Caco-2 (cell line): ENCODE measurements at places on chromosomes 4 and X.

DNA sequence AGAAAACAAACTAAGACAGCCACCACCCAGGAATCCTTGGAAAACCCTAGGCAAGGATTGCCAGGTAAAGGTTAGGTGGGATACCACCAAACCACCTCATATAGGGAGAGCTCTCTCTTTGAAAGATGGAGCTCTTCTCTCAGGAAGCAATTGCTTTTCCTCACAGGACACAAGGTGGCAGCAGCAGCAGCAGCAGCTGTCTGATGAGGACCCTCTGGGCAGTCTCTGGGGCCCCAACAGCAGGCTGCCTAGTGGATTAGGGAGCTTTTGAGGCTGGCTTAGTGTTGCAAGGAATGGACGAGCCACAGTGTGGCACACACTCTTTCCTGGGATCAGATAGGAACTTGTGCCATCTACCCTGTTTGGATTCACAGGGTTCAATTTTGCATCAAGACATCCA is 41.4 kb upstream of the CHRDL1 start:
- no peak overlapping the region for H3K4me3 ChIP-seq
- no peak for DNase-seq
- no peaks in the 10 kb centered on the region for H3K27me3 ChIP-seq
- H3K4me1 ChIP-seq, result no peaks in the 10 kb centered on the region
- no peak overlapping the region for H3K27ac ChIP-seq
- no peaks in the 10 kb centered on the region for H3K36me3 ChIP-seq

DNA sequence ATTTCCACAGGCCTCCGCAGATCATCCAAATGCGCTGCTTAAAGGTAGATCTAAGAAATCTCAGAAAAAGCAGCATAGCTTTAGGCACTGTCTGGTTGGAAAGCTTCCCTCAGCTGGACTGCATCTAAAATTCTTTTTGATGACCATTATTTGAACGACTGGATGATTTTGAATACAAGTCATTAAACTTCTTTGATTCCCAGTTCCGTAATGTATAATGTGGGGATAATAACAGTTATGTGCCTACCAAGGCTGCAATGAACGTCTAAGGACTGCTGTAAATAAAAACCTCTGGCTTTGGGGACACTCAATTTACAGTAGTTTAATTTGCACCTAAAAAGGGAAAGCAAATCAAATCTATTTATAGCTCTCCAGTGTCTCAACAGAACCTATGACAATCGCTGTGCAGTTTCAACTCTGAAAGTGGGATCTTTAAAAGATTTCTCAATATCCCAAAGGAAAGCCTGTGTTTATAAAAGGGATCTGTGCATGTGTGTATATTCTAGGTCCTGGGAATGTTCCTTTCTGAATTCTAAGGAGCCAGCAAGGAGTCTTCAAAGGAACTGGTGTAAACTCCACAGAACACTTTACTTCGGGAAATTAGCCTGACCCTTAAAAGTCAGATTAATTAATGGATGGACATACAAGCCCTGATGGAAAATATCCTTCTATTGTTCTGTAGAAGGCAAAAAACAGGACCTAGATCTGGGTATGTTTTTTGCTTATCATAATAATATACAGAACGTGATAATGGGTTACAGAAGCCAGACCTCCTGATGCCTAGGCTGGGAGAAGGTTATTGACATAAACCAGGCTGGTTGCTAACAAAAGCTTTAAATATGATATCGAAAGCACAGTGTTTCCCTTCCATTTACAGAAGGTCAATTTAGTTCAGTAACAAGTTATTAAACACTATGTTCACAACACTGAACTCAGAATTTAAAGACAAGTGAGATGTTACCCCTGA is 53.4 kb downstream of the AFAP1 start:
- H3K27me3 ChIP-seq, result no peaks in the 10 kb centered on the region
- no peaks in the 10 kb centered on the region for H3K4me1 ChIP-seq
- H3K27ac ChIP-seq, result no peak overlapping the region

- no peaks in the 10 kb centered on the region for H3K4me1 ChIP-seq
- no peak overlapping the region for H3K27ac ChIP-seq
- no peak for DNase-seq
- no peak overlapping the region for H3K4me3 ChIP-seq
- H3K36me3 ChIP-seq, result no peaks in the 10 kb centered on the region
- no peaks in the 10 kb centered on the region for H3K27me3 ChIP-seq
These were observed 502.1 kb upstream of the IGFBP7 start for GRCh38 chr4:57612279-57612678.

GRCh38 chr4:19736968-19737756 is 514.5 kb upstream of the SLIT2 start:
- H3K36me3 ChIP-seq, result no peaks in the 10 kb centered on the region
- no peak overlapping the region for H3K27ac ChIP-seq
- no peak overlapping the region for H3K4me3 ChIP-seq

DNA sequence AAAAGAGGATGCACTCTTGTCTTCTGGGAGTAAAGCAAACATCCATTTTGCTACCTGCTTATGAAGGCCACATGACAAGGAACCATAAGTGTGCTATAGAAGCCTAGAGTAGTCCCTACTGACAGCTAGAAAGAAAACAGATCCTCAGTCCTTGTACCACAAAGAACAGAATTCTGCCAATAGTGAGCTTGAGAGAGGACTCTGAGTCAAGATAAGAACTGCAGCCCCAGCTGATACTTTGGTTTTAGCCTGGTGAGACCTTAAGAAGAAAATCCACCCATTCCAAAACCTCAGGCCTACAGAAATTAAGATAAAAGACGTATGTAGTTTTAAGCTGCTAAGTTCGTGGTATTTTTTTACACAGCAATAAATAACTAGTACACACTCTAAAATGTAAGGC is 914.6 kb downstream of the PCDH19 start:
- no peaks in the 10 kb centered on the region for H3K27me3 ChIP-seq
- DNase-seq, result no peak
- H3K36me3 ChIP-seq, result no peaks in the 10 kb centered on the region
- H3K27ac ChIP-seq, result no peak overlapping the region
- H3K4me3 ChIP-seq, result no peak overlapping the region

DNA sequence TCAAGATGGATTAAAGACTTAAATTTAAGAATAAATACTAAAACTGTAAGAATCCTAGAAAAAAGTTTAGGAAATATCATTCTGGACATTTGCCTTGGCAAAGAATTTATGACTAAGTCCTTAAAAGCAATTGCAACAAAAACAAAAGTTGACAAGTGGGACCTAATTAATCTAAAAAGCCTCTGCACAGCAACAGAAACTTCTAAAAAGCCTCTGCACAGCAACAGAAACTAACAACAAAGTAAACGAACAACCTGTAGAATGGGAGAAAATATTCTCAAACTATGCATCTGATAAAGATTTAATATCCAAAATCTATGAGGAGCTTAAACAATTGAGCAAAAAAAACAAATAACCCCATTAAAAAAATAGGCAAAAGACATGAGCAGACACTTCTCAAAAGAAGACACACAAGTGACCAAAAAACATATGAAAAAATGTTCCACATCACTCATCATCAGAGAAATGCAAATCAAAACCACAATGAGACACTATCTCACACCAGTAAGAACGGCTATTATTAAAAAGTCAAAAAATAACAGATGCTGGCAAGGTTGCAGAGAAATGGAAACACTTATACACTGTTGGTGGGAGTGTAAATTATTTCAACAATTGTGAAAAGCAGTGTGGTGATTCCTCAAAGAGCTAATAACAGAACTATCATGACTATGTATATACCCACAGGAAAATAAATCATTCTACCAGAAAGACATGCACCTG is 5.5 kb upstream of the OPRPN start:
- H3K27ac ChIP-seq, result no peak overlapping the region
- no peaks in the 10 kb centered on the region for H3K27me3 ChIP-seq
- no peaks in the 10 kb centered on the region for H3K36me3 ChIP-seq
- no peak overlapping the region for H3K4me3 ChIP-seq
- DNase-seq, result no peak
- H3K4me1 ChIP-seq, result no peaks in the 10 kb centered on the region

- H3K27ac ChIP-seq, result no peak overlapping the region
- DNase-seq, result no peak
- H3K4me3 ChIP-seq, result no peak overlapping the region
- no peaks in the 10 kb centered on the region for H3K27me3 ChIP-seq
These were observed 62.9 kb downstream of the MAOA start for GRCh38 chrX:43718956-43719355.

DNA sequence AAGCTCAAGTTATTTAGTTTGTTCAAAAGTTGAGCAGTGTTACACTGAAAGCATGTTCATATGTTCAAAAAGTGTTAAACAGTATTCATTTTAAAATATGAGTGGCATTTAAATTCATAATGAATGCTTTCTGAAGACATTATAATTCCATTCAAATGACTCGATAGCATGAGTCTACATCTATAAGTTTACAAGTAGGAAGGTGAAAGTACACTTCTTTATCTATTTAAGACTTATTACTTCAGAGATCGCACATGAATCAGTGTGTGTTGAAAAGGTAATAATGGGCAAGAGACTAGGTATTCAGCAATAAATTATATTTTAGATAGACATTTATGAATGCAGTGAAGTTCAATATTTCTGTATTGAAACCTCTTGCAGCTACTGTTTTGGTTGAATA is 456.1 kb downstream of the GRXCR1 start:
- H3K36me3 ChIP-seq, result no peaks in the 10 kb centered on the region
- H3K4me3 ChIP-seq, result no peak overlapping the region
- H3K27ac ChIP-seq, result no peak overlapping the region
- no peaks in the 10 kb centered on the region for H3K4me1 ChIP-seq

- no peak overlapping the region for H3K4me3 ChIP-seq
- H3K36me3 ChIP-seq, result no peaks in the 10 kb centered on the region
- peaks cover 57% of the 10 kb centered on the region for H3K4me1 ChIP-seq
- no peaks in the 10 kb centered on the region for H3K27me3 ChIP-seq
These were observed 22.9 kb downstream of the PAGE2 start for GRCh38 chrX:55111578-55112254.

DNA sequence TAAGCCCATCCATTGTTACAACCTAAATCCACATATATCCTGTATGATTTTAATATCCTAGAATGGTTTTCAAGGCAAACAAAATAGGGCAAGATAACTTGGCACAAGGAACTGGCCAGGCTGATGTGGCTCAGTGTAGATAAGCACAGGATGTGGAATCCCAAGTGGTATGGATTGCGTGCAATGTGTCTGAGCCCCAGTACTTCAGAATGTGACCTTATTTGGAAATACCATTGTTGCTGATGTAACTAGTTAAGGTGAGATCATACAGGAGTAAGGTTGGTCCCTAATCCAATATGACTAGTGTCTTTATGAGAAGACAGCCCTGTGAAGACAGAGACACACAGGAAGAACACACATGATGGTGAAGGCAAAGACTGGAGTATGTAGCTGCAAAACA is 72.4 kb downstream of the IL21 start:
- H3K36me3 ChIP-seq, result no peaks in the 10 kb centered on the region
- H3K27me3 ChIP-seq, result no peaks in the 10 kb centered on the region
- DNase-seq, result no peak
- no peak overlapping the region for H3K4me3 ChIP-seq
- H3K4me1 ChIP-seq, result no peaks in the 10 kb centered on the region
- no peak overlapping the region for H3K27ac ChIP-seq

DNA sequence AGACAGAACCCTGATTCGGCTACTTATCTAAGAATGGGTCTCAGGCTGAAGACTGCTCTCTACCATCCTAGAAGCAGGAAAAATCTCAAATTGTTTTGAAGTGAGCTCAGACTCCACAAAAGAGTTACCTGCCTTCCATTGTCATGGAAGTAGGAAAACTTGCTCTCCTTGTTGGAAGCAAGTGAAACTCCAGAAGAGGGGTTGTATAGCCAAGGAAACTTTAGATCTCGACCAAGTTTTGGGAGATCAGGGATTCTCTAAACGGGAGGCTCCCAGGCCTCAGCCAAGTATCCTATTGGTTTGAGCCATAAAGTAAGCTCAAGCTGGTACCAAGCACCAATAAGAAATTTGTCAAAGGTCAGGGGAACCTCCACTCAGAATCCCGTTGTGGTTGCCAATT is 9.2 kb upstream of the FHDC1 start:
- no peak for DNase-seq
- H3K4me1 ChIP-seq, result no peaks in the 10 kb centered on the region
- H3K4me3 ChIP-seq, result no peak overlapping the region
- no peaks in the 10 kb centered on the region for H3K27me3 ChIP-seq
- H3K36me3 ChIP-seq, result no peaks in the 10 kb centered on the region
- no peak overlapping the region for H3K27ac ChIP-seq

DNA sequence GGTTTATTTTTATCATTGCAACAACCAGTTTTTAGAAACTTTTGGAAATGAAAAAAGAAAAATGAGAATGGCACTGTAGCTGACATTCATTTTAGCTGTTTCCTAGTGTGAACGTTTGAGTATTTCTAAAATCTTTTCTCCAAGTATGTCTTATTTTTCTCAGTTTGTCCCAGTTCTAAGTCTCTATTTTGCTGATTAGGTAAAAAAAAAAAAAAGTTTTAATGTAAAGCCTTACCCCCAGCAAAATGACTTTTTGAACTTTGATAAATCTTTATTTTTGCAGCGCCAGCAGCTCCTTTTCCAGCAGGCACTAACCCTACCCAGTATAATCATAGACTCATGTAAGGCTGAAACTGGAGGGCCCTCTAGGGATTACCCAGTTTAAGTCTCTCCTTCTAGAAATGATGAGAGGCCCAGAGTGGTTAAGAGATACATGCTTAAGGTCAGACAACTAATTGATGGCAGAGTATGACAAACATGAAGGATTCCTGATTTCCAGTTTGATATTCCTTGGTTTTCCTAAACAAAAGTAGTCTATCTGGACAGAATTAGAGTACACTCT is 84.3 kb upstream of the SLC4A4 start:
- no peak for DNase-seq
- no peak overlapping the region for H3K27ac ChIP-seq
- no peak overlapping the region for H3K4me3 ChIP-seq
- no peaks in the 10 kb centered on the region for H3K27me3 ChIP-seq
- 0 out of 2 replicates have a peak, but pooled peaks cover 3% of the 10 kb centered on the region for H3K4me1 ChIP-seq
- no peaks in the 10 kb centered on the region for H3K36me3 ChIP-seq

DNA sequence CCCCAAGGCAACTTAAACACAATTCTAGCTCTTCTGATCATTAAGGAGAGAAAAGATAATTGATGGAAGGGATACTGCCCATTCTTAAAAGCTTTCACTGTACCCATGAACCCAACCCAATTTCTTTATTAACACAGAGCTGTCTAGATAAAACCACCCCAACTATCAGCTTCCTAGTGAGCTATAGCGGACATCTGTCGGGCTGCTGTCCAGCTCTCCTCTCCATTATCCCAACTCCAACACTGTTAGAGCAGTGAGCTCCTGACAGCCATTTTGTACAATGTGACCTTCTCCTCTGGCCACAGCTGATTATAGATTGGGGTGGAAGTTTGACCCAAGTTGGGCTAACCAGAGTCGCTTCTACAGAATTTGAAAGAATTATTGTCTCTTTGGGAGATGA is 66.1 kb downstream of the HADH start:
- H3K27ac ChIP-seq, result no peak overlapping the region
- DNase-seq, result no peak
- no peaks in the 10 kb centered on the region for H3K27me3 ChIP-seq
- H3K4me1 ChIP-seq, result peaks cover 17% of the 10 kb centered on the region
- no peak overlapping the region for H3K4me3 ChIP-seq
- no peaks in the 10 kb centered on the region for H3K36me3 ChIP-seq

DNA sequence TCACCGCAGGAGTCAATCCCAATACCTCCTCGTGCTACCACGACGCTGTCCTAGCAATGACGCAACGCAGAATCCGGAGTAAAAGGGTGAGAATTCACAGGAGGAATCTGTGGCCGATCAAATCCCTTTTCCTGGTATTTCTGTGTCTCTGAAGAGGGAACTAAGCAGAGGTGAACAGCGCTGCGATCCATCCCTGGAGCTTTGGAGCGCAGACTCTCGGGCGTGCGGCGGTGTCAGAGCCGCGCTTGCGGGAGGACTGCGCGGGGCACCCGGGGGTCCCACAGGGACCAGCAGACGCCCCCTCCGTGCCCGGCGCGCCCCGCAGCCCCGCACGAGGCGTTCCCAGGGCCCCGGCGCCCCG is 17.2 kb upstream of the ZNF718 start:
- H3K27ac ChIP-seq, result no peak overlapping the region
- DNase-seq, result no peak
- no peak overlapping the region for H3K4me3 ChIP-seq
- no peaks in the 10 kb centered on the region for H3K36me3 ChIP-seq
